ENCODE measurements at places on chromosomes 1 and 21. TPM values are rescaled to one million over a fixed set of nuclear protein-coding genes. Genes with fewer than 3 reads are reported as not detected.

Gene CFHR1
- total RNA-seq: 0.56 TPM

Gene RHBG
- not detected for total RNA-seq

Gene HES5
- total RNA-seq: 90.9 TPM

Gene IKBKE
- 8.6 TPM for total RNA-seq

Gene MTARC2
- total RNA-seq: 4.1 TPM

Gene CACNA1E
- total RNA-seq: 1.5 TPM
